Hepatic stellate cell (primary cell): ENCODE measurements at places on chromosomes 12 and 14.

DNA sequence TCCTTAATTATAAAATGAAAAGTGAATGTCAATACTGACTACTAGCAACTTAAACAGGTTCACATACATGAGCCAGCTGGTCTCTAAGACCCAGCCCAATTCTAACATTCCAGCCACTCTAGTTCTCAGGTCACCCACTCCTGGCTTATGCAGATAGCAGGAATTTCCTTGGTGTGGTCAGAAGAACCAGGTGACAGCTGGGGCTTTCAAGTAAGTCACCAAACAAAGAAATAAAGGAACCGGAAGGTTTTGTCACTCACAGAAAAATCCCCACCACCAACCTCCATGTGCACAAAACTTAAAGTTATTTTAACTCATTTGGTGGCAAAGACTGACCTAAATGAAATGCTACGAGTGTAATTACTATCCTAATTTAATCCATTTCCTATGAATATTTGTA, 129.6 kb upstream of the CDKN3 start:
- DNase-seq: no peak

GRCh38 chr14:71956920-71957563, 24.8 kb downstream of the RGS6 start:
- DNase-seq: no peak

DNA sequence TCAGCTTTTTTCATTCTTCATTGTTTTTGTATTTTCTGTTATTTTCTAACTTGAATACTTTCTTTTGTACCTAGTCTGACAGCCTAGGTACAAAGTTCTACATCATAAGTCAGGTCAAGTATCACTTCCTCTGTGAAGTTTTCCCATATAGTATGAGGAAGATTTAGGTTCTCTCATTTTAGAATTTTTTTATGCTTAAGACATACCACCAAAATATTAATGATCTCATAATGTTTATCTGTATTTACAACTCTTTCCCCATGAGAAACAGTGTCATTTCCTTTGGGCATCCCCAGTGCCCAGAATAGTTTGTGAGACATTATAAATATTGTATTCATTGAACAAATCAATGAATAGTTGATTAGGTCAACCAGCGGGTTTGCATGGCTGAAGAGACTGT, 3.1 kb upstream of the ATF7IP start:
- no peak for DNase-seq

- peak; percentile 76 for DNase-seq
These were observed 11.6 kb downstream of the RNASE10 start for GRCh38 chr14:20516921-20517320.

DNA sequence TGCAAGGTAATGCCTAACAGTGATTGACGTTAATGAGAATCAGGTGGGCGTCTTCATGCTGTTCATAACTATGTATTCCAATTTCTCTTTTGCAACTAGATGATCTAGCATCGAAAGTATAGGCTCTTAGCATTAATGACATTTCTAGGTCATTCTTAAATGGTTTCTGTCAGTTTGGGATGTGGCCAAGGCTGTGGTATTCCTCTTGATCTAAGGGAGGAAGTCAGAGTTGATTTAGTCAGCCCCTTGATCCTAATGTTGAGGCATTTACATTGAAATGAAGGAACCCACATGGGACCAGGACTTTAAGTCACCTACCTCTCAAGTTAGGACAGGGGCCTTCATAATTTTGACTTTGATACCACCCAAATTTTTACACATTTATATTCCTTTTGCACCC, 448.1 kb downstream of the NPAS3 start:
- no peak for DNase-seq

DNA sequence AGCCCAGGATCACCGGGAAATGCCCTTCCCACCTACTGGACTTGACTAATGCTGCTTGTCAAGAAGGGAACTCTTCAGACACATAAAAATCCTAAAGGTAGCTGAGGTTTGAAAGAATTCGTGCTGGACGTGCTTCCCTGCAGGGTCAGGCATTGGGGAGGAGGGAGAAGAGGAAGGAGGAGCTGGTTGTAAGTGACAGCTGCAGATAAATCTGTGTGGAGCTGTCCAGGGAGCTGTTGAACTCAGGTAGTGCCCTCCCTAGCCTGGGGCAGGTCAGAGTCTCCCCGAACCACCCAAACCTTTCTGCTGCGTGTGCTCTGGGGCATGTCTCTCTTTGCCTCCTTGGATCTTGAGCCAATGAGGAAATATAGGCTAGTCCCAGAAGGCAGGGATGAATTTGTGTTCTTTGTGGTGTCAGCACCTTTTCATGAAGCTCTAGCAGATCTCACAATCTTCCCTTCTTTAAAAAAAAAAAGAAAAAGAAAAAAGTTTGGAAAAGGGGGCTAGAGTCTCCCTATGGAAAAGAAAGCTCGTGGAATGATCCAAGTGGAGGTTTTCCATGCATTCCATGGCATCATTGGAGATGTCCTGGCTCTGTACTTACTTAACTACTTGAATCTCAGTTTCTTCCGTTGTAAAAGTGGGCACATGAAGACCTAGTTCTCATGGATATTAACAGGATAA, 23.6 kb upstream of the FOS start:
- no peak for DNase-seq

- peak; percentile 73 for DNase-seq
These were observed 11.0 kb upstream of the FBXL14 start for GRCh38 chr12:1605129-1606020.

GRCh38 chr14:74616996-74617700, 5.1 kb upstream of the LTBP2 start:
- DNase-seq: no peak

DNA sequence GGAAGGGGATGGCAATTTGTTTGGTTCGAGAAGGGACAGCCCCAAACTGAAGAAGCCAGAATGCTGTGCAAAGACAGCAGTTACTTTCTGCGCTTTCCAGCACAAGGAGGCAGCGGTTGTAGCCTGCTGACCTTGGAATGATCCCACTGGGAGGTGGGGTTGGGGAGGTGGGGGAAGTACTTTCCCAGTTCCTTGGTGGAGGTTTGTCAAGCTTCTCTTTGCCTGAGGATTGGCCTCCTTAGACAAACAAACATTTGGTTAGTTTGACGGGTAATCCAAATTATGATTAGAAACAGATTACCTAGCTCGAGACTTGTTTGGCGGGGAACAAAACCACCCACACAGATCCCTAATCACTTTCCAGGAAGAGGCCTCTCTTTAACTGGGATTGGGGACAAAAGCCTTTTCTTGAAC, 79.1 kb upstream of the EGLN3 start:
- DNase-seq: no peak

DNA sequence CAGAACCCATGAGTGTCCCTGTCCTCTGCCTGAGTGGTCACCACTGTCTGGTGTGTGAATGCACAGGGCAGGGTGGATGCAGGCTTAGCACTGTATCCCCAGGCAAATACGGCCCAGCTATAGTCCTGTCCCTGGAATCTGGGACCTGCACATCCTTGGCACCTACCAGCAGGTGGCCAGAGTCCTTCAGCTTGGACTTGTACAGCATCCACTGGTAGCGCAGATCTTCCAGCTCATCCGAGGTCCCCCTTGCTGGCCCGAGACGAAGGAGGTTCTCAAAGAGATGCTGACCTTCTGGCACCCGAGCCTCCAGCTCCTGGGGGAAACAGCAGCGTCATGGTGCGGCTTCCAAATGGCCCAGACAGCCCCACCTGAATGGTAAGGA, 83.4 kb downstream of the SYNE3 start:
- DNase-seq: no peak

DNA sequence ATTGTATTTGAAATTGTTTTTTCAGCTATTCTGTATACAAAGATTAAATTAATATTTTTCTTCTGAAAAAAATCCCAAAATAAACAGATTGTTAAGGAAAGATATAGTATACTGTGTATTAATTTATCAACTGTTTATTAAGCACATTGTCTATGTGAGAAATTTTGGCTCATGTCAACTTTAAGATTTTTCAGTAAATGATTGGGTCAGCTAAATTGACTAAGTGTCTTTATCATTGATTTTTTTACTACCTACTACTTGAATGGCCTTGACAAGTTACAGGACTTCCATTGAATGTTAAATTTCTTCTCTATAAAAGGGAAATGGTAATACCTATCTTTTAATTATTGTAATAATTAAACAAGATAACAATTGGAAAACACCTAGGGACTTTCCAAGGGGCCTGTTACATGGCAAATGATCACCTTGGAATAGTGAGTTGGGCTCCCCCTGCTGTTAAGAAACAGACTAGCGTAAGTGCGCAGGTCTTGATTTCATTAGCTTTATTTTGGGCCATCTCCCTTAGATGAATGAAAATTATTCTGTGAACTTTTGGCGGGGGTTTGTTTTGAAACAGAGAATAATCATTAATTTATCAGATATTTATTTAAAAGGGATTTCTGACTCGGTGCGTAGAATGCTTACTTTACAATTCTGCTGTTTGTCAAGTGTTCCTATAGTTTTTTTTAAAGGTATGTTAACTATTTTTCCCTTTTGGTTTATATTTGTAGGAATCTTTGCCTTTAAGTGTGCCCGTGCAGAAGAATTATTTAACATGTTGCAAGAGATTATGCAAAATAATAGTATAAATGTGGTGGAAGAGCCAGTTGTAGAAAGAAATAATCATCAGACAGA, 14.5 kb upstream of the CCT2 start:
- no peak for DNase-seq

GRCh38 chr14:101112351-101113107, 209.0 kb upstream of the RTL1 start:
- DNase-seq: no peak

DNA sequence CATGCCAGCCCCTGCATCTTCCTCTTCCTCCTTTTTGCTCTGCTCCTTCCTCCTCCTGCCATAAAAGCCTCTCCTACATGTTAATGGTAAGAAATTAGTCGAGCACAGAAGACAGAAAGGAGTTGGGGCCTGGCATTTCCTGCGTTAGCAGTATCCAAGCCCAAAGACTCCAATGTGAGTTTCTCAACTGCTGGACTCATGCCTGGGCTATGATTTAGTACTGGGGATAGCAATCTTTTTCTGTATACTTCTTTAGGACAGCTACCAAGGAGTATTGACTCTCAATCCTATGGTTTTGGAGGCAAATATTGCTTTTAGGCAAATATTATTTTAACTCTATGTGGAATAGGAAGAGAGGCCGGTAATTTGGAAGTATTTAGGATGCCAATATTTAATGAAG, 18.0 kb upstream of the SLC38A4 start:
- no peak for DNase-seq

DNA sequence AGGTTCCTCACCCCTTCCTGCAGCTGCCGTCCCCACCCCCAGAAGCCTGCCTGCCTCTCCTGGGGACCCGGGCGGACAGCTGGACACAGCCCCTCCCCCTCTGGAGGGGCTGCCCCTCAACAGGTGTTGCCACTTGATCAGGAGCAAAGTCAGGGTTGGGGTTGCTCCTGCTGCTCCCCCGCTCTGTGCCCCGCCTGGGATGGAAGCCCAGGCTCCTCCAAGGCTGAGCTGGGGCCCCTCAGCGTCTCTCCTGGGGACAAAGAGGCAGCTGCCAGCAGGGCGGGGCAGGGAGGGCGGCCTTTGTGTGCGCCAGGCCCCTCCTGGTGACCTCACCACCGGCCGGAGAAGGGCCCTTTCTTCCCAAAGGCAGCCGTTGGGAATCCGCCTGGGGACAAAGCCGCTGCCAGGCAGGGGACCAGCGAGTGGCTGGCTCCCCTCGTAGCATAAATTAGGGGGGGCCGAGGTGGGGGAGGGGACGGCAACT, 13.7 kb downstream of the TRMT61A start:
- no peak for DNase-seq

GRCh38 chr14:71415404-71415690, 508.1 kb downstream of the PCNX1 start:
- peak; percentile 29 for DNase-seq

- no peak for DNase-seq
These were observed 99.0 kb downstream of the NUBPL start for GRCh38 chr14:31660191-31660590.

DNA sequence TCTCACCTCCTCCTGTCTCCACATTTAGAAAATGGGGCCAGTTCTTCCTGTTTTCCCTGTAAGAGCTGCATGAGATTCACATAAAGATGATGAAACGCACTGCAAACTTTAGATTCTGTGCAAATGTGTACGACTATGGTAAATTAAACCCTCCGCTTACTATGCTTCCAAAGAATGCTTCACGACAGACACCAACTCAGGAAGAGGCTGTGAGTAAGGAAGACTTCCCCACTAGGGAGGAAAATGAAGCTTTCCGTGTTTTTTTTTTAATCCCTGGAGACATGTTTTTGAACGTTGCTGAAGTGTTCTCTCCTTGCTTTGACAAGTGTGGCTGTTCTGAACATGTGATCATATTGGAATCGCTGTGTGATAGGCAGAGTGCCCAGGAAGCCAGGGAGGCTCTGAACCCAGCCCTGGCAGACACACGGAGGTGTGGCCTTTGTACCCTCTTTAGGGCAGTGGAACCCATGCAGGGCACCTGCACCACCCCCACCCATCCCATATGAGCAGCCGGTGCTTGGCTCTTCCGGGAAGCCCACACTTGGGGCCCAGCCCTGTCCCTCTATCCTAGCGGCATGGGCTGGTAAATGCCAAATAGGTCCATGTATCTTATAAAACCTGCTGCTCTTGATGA, 7.5 kb upstream of the SYNE3 start:
- no peak for DNase-seq

GRCh38 chr12:104059963-104060362, 4.4 kb upstream of the HCFC2 start:
- no peak for DNase-seq

- peak; percentile 69 for DNase-seq
These were observed 7.3 kb upstream of the IFI27L2 start for GRCh38 chr14:94136575-94137331.

DNA sequence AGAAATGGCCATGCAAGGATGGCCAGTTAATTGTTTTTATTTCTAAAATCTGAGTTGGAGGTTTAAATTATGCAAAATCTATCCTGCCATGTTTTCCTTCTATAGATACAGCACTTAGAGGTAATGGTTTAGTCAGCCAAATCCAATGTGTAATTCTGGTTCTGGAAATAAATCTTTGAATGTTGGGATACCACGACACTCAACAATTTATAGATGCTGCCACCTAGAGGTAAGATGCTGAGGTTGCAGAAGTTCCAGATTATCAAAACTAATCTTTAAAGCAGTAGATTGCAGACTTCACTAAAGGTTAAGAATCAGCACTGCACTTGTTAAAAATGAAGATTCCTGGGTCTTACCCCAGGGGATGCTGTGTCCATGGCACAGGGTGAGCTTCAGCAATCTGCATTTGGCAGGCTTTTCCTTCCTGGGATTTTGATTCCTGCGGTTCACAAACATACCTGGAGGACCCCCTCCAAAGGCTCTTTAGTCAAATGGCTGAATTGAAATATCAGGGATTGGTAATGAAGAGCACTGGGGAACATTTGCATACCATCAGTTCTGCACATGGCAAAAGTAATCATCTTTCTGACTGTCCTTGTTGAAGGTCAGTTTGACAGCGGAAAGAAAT, 53.4 kb upstream of the ANO4 start:
- DNase-seq: no peak

DNA sequence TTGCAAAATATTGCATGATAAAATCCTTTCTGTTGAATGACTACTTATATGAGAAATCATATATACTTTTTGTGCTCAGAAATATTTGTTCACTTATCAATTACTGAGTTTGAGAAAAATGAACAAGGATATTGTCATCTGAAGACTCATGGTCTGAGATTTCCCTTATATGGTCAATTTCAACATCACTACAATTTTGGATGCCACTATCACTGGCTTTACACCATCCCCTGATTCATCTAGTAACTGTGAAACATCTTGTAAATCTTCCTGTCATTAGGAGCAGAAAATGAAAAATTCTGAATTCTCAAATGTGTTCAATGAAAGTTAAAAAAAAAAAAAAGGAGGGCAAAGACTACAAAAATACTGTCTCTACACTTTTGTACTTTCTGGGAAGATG, 21.8 kb upstream of the GXYLT1 start:
- DNase-seq: no peak
